Fibroblast of skin of back (primary cell): ENCODE measurements at places on chromosomes 12 and 14.

DNA sequence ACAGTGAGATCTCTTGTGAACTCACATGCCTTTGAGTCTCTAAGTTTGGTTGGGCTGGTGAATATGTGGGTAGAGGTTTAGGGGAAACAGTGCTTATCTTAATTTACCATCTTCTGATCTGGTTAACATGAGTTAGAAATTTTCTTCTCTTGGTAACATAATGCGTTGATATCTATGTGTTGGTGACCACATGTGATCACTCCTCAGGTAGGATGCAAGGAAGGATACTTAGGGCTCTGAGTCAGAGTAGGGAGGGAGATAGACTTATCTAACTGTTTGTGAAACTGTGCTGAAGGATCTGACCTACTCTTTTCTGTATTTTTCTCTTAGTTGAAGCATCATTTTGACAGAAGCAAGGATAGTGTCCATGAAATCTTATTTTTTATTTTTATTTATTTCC is 23.1 kb downstream of the FAM234B start:
- DNase-seq = no peak

GRCh38 chr12:12216349-12217017 is 50.4 kb downstream of the LRP6 start:
- no peak for DNase-seq

DNA sequence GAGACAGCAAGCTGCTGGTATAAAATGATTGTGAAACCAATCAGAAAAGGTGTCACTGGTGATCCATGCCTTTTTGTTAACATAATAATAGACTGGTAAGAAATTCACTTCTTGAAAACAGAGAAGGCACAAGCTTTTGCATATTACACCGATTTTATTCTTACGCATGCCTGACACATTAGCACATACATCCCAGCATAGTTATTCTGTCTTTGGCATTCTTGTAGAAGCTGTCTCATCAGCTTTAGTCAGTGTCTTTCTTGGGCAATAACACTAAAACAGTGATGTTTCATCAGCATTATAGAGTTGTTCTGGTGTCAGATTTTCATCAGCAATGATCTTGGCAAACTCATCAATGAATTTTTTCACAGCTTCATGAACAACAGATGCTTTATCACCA is 283.4 kb upstream of the TMTC1 start:
- peak; percentile 61 for DNase-seq

DNA sequence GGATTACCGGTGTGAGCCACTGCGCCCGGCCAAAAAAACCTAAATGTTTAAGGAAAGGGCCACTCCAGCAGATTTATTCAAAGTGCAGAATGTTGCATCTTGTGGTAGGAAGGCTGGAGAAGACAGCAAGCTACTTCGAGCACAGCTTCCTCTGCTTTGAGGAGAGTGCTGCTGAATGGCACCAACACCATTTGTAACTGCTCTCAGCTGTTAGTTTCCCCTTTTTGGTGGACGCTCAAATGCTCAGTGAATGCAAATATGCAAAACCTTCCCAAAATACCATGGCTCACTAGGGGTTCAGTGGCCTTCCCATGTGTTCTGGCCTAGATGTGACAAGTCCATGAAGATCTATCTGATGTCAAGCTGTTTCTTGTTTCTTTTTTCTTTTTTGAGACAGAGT is 2.9 kb upstream of the TDRD9 start:
- no peak for DNase-seq
